ENCODE measurements at places on chromosomes 7 and 10.

DNA sequence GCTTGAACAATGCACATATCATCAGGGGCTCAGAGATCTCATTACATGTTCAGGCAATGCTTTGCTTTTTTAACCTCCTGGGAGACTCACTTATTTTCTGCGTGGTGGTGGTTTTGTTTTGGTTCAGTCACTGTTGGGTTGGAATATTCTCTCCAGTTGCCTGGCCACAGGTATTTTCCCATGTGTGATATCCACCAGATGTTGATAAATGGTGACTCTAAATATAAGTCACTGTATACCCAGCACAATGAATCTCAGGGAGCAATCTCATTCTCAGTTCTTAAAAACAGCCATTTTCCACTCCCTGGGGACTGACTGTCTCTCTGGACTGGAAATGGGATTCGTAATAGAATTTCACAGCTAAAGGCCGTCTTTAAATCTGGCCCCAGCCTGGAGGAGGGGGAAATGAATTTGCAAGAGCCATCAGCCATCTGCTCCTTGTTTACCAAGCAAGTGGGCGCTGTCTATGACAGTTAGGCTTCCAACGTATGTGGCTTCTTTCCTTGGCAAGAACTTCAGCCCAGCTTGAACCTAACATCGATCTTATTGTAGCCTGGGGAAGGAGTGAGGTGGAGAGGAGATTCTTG lies 1106.2 kb downstream of the NRG3 start:
- DNase-seq, result peak; percentile 5

- no peak for DNase-seq
Observed at GRCh38 chr10:120926611-120927010, 75.4 kb downstream of the WDR11 start.

- no peak for DNase-seq
Observed at GRCh38 chr7:144049491-144049890, 743 bp downstream of the OR2A5 start.

DNA sequence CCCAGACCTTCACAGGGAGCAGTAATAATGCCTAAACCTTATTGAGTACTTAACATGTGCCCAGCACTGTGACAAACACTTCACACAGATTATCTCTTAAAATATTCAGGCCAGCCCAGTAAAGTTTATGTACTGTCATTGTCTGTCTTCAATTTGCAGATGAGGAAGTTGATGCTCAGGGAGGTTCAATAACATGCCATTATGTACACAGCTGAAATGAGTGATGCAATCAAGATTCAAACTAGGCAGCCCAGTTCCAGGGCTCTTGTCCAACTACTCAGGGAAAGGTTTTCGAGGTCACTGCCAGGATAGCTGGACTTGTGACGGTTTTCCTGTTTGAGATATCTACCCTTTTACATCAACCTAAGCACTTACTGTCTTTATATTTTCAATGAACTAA lies 56.1 kb downstream of the AUTS2 start:
- peak; percentile 18 for DNase-seq

All from fibroblast of villous mesenchyme (primary cell).